ENCODE measurements at places on chromosomes 7 and 10.

GRCh38 chr10:133458021-133458709 is 4.4 kb downstream of the SCART1 start:
- DNase-seq: no peak

GRCh38 chr10:79347894-79348639 is 798 bp downstream of the PPIF start:
- peak; percentile 69 for DNase-seq

- DNase-seq: no peak
Measured at GRCh38 chr7:69328516-69328915, 269.8 kb upstream of the AUTS2 start.

GRCh38 chr10:3115685-3116084 is 48.3 kb downstream of the PFKP start:
- DNase-seq: no peak

DNA sequence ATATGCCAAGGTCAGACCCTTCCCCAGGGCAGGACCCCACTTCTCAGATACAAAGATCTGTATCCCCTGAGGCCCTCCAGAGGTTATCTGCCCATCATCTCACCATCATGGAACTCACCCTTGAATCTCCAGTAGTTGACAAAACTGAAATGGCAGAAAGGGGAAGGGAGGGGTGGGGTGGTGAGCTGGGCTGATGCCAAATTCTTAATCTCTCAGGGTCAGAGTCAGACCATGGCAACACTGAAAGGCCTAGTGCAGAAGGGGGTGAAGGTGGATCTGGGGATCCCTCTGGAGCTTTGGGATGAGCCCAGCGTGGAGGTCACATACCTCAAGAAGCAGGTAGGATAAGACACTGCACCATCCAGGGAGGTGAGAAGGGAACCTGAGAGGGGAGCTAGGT is 3.1 kb downstream of the CNPY4 start:
- DNase-seq: no peak

DNA sequence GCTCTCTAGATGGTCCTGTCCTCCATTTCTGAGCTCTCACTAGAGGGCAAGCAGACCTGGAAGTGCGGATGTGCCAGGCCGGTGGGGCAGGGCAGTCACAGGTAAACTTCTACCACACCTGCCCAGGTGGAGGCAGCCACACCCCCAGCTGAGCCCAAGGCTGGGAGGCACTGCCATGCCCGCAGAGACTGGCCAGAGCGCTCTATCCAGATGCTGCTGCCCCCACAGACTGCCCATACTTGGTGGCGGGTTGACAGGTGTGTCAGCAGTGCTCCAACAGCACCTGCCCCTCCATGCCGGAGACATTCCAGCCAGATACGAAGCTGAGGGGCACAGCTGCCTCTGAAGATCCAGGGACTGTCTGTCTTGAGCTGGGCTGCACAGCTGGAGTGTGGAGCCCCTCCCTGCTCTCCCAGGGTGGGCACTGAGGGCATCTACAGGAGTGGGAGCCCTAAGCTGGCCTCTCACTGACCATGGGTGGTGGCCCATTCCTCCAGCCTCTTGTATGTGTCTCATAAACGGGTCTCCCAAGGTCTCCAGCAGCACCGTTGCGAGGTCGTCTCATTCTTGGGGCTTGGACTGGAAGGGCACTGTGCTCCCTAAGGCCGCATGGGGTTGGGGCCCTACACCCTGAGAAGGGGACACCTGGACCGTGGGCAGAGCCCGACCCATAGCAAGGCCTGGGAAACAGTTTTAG is 38.2 kb upstream of the PPIF start:
- DNase-seq: no peak

- DNase-seq: no peak
Measured at GRCh38 chr10:131865223-131865917, 35.4 kb upstream of the PPP2R2D start.

GRCh38 chr10:14873090-14873760 is 5.4 kb upstream of the SUV39H2 start:
- DNase-seq: no peak

DNA sequence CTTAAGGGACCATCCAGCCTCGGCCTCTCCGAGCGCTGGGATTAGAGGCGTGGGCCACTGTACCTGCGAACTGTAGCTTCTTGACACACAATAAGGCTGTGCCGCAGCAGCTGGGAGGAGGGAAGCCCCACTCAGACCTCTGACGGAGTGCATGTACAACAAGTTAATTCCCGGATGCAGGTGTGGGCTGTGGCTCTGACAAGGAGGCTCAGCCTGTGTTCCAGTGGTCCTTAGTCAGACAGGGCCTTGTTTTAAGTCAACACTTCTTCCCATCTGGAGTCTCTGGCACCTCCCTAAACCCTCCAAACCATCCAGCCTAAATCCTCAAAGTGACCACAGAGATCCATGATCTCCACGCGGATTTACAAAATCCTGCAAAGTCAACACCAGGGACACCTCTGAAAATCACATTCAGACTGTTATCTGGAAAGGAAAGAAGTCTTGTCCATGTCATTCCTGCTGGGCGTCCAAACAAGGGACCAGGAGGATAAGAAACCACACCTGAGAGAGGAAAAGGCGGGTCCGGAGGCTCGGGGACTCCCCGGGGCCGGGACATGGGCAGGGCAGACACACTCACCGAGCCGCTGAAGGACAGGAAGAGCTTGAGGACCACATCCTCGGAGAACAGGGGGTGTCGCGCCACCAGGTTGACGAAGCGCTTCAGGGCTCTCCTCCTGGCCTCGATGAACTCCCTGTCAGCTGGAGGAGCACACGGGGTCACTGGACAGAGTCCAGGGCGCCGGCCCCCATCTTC is 29.4 kb downstream of the NUDT1 start:
- no peak for DNase-seq

- DNase-seq: no peak
Measured at GRCh38 chr7:106166651-106167342, 54.7 kb upstream of the SYPL1 start.

DNA sequence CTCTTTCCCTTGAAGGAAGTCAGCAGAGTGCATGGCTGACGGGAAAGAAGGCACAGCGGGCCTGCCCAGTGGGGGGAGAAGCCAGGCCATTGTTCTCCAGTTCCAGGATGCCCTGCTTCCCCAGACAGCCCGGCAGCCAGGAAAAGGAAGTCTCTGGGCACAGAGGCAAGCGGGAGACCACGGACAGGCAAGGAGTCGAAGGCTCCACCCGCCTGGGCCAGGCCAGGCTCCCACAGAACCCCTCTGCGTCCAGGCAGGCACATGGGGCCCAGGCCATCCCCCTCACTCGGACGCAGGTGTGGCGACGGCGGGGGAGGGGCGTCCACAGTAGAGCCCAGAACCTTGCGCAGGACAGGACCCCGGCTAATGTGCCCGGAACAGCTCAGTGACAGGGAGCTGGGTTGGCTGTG is 8.7 kb downstream of the GPR146 start:
- no peak for DNase-seq

- no peak for DNase-seq
Measured at GRCh38 chr10:97651773-97652172, 11.3 kb downstream of the PI4K2A start.

DNA sequence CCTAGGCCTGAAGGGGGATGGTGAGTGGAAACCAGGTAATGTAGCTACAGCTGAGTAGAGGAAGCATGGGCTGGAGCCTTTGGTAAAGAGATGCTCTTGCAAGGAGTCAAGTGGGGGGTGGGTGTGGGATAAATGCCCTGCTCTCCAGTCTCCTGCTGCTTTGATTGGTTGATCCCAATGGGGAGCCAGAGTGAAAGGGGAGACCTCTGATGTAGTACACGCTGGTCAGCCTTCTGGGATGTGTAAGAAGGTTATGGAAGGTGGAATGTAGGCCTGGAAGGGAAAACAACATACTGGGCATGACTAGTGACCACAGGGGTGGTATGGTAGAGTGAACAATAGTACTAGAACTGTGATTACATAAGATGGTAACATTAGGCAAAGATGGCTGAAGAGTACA is 44.3 kb downstream of the TET1 start:
- DNase-seq: no peak

DNA sequence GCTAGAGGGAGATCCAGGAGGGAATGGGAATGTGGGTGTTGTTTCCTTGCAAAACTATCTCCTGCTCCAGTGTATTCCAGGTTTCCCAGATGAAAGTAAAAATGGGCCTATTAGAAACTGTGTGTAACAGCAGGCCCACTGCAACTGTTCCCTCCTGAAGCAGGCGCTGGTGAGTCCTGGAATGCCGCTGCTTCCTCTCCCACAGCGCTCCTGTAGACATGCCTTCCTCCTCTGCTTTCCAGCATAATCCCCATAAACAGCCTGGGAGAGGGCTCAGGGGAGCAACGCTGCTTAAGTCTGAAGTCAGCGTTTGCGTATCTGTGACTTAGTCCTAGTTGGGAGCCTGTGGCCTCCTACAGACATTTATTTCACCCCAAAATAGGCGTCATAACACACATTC is 551.0 kb upstream of the FOXK1 start:
- peak; percentile 23 for DNase-seq

- DNase-seq: no peak
Measured at GRCh38 chr7:52525772-52526341, 509.6 kb upstream of the POM121L12 start.

DNA sequence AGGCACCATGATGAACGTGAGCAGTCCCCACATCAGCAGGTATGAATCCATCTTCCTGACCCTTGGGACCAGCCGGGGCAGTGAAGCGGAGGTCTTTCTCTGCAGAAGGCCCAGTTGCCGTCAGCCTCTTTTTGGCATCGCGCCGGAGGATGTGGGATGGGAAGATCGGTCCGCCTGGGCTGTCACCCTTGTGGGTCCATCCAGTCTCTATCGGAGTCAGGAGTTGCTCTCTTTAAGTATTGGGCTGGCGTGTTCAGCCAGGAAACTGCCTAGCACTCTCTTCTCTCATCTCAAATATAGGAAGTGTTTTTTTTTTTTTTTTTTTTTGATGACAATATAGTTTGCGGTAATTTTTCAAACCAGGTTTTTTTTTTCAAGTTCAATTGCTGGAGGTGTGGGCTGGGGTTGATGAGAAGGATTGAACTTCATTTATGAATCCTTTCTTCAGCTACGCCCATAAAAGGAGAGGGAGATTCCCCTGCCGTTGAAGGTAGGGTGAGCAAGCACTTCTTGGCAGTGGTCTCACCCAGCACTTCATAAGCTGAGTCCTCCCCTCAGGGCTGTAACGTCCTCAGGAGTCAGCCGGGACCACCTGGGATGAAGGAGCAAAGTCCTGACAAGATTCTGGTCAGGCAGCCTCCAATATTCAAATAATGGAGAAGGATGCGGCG is at the start of gene IL2RA:
Gene IL2RA (minus strand): TSS at position 267 of the 671 bp plus-strand sequence. CDS start 216 bp downstream, at position 51.
- DNase-seq: no peak

GRCh38 chr10:62155054-62155680 is 113.5 kb downstream of the RTKN2 start:
- DNase-seq: no peak

DNA sequence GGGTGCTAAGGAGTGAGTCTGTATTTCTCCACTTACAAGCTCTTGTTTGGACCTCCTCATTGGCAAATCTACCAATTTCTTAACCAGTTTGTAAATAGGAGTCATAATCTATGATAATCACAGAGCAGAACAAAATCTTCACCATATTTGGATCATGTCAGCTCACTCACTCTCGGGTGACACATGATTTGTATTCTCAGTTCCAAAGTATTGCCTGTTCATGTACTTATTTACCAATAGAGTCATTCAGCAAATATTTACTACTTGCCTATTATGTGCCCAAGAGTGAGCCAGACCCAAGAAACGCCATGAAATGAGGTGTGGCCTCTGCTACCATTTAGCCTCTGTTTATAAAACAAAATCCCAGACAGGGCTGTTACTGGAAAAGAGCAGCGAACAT is 114.8 kb downstream of the TSPAN12 start:
- DNase-seq: no peak

GRCh38 chr7:157877298-157878090 is 540.7 kb downstream of the DNAJB6 start:
- DNase-seq: no peak

- DNase-seq: no peak
Measured at GRCh38 chr7:128030263-128030653, 979 bp downstream of the LRRC4 start.

- no peak for DNase-seq
Measured at GRCh38 chr7:37007691-37008090, 283.4 kb upstream of the AOAH start.

- no peak for DNase-seq
Measured at GRCh38 chr10:593901-594457, 95.5 kb downstream of the DIP2C start.

DNA sequence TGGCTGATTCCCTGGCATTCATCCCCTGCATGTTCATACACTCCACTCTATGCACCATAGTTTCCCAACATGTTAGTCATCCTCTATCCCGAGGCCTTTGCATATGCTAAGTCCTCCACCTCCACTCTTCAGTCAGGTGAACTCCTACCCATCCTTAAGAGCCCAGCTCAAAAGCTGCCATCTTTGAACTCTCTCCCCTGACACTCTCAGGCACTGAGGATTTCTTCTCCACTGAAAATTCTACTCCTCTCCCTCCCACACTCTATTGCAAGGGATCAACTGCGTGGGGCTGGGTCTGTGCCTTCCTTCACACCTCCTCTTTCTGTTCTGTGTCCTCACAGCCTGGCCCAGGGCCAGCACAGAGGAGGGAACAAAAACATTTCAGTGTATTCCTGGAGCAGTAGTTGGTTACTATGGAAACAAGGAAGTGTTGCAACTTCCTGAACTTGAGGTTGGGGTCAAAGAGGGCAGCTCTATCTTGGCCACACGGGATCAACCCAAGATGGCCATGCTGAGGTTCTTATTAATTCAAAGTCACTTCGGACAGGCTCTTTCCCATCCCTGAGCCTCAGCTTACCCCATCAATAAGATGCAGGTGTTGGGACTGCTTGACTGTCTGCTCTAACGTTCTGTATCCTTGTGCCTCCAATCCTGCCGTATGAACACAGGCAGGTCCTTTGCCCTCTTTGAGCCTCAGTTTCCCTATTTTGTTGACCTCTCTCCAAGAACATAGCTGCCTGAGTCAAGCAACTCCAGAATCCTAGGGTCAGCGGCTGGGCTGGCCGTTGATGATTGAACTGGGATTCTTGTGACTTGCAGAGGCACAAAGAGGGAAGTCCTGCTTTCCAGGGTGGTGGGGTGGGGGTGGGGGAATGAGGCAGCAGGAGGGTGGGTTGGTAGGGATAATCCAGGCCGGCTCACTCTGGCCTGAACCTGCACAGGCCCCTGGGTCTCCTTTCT is 15.5 kb downstream of the ZMIZ1 start:
- DNase-seq: peak; percentile 85

DNA sequence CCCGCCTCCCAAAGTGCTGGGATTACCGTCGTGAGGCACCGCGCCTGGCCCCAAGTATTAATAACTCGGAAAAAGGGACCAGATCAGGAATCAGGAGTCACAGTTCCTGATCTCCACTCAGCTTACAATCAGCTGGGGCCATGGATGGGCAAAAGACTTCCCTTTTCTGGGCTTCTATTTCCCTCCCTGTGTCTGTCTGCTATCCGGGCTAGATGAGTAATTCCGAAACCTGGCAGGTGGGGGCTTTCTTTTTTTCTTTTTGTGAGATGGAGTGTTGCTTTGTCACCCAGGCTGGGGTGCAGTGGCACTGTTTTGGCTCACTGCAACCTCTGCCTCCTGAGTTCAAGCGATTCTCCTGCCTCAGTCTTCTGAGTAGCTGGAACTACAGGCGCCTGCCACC is 11.6 kb downstream of the RPS24 start:
- no peak for DNase-seq

GRCh38 chr7:100540073-100540723 is 1.2 kb downstream of the AGFG2 start:
- DNase-seq: no peak

All from left hindlimb (tissue), 1 donor.